ENCODE measurements at places on chromosomes 7 and 10. TPM values are rescaled to one million over a fixed set of nuclear protein-coding genes. Genes with fewer than 3 reads are reported as not detected.
A peak's percentile ranks its signal among the peaks of the same experiment; 100 is the strongest.

- no peak overlapping the region for H3K27ac ChIP-seq
- H3K36me3 ChIP-seq, result no peaks in the 10 kb centered on the region
- peaks cover 4% of the 10 kb centered on the region for H3K4me1 ChIP-seq
- no peak for DNase-seq
- peaks cover 46% of the 10 kb centered on the region for H3K27me3 ChIP-seq
These were observed 2.2 kb downstream of the ADCY1 start for GRCh38 chr7:45576249-45576929.

DNA sequence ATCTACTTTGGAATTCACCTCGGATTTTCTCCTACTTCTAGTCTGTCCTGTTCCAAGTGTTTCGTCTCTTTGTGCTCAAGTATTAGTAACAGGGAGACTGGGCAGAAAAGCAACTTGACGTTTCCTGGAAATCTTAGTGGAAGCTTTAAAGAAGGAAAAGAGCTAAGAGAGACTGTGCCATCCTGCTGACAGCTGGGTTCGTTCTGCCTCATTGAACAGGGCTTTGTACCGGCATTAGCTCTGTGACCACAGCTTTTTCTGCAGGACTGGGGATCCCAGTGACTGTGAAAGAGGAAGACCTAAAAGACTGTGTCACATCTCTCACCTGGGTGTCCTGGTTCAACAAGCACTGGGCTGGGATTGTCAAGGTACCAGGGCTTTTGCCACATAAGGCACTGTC lies 70.8 kb upstream of the CDCA7L start:
- DNase-seq, result no peak
- no peaks in the 10 kb centered on the region for H3K36me3 ChIP-seq
- no peak overlapping the region for H3K27ac ChIP-seq
- no peaks in the 10 kb centered on the region for H3K4me1 ChIP-seq
- H3K4me3 ChIP-seq, result no peak overlapping the region

DNA sequence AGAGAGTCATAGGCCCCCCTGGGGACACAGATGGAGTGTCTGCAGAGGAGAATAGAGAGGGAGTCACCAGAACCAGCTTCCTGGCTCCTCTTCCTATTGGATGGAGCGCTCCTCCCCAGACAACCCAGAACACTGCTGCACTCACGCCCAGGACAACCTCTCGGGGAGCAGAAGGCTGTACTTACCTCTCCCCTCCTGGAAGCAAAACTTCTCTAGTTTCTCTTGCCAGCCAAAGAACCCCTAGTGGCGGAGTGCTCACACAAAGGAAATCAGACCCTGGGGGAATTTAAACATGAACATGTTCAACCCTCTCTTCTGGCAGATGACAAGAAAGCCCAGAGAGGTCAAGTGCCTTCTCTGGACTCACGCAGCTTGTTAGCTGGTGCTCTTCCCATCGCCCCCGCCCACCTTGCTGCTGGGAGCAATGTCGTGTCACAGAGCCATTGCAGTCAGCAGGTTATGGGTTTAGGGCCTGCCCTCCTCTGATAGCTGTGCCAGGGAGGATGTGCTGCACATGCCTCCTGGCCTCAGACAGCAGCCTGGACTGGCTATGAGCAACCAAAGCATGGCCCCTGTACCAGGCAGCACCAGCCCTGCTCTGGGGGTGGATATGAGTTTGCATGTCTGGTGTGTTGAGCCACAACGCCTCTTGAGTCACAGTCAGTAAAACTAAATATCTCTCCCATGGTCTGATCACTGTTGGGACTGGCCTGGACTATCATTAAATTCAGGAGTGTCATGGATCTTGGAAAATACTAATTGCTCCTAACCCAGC lies 84.4 kb downstream of the SLIT1 start:
- no peak overlapping the region for H3K4me3 ChIP-seq
- H3K27ac ChIP-seq, result no peak overlapping the region
- no peak for DNase-seq
- H3K27me3 ChIP-seq, result peaks cover 8% of the 10 kb centered on the region
- H3K36me3 ChIP-seq, result no peaks in the 10 kb centered on the region

DNA sequence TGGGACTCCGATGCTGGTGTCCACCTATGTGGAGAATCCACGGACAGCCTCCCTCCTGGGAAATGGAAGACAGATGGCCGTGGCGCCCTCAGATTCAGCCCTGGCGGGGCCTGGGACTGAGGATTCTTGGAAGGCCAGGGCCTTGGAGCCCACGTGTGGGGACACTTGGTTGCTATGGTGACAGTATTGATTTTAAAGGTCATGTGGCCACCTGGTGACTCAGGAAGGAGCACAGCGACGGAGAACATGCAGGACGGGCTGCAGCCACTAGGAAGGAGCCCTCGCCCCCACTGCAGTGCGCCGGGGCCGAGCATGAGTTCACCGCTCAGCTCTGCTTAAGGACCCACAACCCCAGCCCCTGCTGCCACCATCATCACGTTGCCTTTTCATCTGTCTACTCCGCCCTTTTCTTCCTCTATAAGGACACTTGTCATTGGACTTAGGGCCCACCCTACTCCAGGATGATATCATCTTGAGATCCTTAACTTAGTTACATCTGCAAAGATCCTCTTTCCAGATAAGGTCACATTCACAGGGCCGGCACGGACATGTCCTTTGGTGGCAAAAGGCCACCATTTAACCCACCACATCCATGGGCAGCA lies 3.7 kb upstream of the STK32C start:
- H3K27ac ChIP-seq, result no peak overlapping the region
- H3K36me3 ChIP-seq, result no peaks in the 10 kb centered on the region
- H3K27me3 ChIP-seq, result peaks cover 24% of the 10 kb centered on the region
- H3K4me1 ChIP-seq, result peaks cover 12% of the 10 kb centered on the region

DNA sequence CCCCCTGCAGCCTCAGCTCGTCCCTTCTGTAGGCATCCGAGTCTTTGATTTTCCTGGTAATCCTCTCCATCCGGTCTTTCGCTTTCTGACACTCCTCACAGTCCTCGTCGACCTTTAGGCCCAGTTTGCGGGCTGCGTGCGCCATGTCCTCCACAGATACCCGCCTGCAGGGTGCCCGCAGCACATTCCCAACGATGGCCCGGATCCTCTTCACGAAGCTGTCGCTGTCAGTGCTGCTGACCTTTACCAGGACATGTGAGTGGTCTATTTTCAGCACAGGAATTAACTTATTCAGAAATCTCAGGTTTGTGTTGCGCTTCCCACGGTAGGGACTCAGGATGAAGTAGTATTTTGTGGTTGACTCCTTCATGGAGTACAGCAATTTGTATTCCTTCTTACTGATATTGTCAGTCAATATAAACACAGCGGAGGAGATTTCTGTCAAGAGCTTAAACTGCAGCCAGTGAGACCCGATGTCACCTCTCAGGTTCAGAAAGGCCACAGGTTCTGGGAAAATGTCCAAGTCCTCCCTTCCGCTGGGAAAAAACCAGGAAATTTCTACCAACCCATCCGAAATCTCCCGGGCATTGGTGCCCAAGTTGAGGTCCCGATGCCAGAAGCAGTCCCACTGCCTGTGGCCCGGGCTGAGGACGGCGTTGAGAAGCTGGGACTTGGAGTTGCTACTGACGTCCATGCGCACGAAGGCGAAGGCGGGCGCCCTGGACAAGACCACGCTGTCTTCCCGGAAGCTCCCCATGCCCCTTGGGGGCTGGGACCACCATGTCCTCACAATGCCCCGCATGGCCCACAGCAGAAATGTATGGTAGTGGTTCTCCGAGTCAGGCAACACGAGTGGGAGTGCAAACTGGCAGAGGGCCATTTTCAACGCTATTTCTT lies 8.9 kb upstream of the MRPS24 start:
- no peaks in the 10 kb centered on the region for H3K4me1 ChIP-seq
- H3K36me3 ChIP-seq, result peaks cover 49% of the 10 kb centered on the region
- peak overlapping the region; percentile 31 for H3K27ac ChIP-seq
- H3K4me3 ChIP-seq, result no peak overlapping the region

GRCh38 chr10:96255549-96256333 lies 15.6 kb downstream of the BLNK start:
- no peaks in the 10 kb centered on the region for H3K36me3 ChIP-seq
- DNase-seq, result no peak
- H3K27ac ChIP-seq, result no peak overlapping the region
- H3K27me3 ChIP-seq, result no peaks in the 10 kb centered on the region

DNA sequence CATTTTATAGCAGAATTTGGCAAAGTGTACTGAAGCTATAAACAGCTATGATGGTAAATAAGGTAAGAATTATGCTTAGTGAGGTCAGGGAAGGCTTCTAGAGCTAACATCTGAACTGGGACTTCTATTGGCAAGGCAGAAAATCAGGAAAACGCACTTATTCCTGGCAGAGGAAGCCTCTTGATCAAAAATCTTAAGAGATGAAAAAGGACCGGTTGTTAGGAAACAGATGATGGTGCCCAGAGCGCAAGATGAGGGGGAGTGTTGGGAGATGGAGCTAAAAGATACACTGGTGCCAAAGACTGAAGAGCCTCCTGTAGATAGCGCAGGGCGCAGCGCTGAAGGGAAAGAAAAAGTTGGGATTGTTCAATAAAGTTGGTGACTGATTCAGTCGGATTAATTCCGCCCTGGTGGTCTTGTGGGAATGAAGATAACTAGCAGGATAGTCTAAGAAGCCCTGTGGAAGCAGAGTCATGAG lies 550 bp upstream of the CALU start:
- peaks cover 6% of the 10 kb centered on the region for H3K36me3 ChIP-seq
- H3K4me1 ChIP-seq, result peaks cover 37% of the 10 kb centered on the region
- H3K4me3 ChIP-seq, result peak overlapping the region; percentile 95
- peak overlapping the region; percentile 98 for H3K27ac ChIP-seq
- DNase-seq, result no peak
- no peaks in the 10 kb centered on the region for H3K27me3 ChIP-seq

DNA sequence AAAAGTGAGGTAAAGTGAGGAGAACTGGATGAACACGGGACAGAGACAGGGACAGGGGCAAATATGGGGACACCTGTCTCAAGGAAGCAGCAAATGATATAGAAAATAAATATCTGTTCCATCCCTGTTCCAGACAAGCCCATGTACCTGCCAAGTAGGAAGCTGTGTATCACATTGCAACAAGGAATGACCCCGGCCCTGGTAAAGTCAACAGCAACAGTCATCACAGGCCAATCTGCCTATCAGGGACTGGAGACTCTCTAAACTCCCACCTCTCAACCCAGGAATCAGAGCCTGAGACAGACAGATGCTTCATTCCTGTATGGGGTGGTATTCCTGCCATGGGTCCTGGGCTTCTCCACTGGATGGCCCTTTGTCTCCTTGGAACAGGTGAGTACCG lies 156.6 kb upstream of the PRSS1 start:
- no peaks in the 10 kb centered on the region for H3K4me1 ChIP-seq
- H3K27ac ChIP-seq, result no peak overlapping the region
- H3K27me3 ChIP-seq, result peaks cover 2% of the 10 kb centered on the region

DNA sequence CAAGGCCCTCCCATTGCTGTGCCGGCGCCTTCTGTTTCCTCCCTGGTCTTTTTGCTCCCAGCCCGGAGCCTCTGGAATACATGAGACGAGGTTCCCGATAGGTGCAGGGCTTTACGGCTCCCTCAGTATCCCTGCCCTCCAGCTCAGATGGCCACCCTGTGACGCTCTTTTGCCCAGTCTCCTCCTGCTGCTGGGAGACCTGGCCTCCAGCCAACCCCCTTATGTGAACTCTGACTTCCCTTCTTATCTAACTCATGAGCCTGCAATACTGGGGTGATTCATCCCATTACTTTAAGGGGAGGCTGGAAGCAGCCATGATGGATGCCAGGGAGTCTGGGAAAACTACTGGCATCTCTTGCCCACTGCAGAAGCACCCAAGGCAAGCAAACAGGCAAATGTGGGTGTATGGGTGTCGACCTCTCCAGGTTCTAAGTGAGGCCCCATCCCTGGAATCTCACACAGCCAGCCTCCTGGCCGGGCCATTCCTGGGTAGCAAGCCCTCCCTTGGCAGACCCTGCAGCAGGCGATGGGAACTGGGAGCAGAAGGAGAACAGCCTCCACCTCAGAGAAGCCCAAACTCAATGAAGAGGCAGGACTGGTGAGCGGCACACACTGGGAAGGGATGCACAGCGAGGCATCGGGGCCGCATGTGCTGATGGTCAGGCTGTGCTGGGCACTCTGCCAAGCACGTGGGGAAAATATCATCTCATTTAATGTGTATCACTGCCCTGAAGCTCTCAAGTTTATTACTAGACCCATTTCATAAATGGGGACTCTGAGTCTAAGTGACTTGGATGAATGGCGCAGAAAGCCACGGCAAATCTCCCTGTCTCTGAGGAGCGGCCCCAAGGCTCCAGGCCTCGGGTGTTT lies 97.5 kb downstream of the FAM53B start:
- H3K4me3 ChIP-seq, result peak overlapping the region; percentile 71
- no peak for DNase-seq
- H3K27me3 ChIP-seq, result no peaks in the 10 kb centered on the region
- peak overlapping the region; percentile 98 for H3K27ac ChIP-seq

- no peak for DNase-seq
- H3K4me3 ChIP-seq, result no peak overlapping the region
- H3K4me1 ChIP-seq, result peaks cover 40% of the 10 kb centered on the region
These were observed 3.1 kb upstream of the SMNDC1 start for GRCh38 chr10:110307805-110308204.

GRCh38 chr10:34489973-34490745 lies 324.9 kb downstream of the PARD3 start:
- H3K27me3 ChIP-seq, result peaks cover 2% of the 10 kb centered on the region
- no peak overlapping the region for H3K27ac ChIP-seq
- no peak overlapping the region for H3K4me3 ChIP-seq
- H3K36me3 ChIP-seq, result no peaks in the 10 kb centered on the region

DNA sequence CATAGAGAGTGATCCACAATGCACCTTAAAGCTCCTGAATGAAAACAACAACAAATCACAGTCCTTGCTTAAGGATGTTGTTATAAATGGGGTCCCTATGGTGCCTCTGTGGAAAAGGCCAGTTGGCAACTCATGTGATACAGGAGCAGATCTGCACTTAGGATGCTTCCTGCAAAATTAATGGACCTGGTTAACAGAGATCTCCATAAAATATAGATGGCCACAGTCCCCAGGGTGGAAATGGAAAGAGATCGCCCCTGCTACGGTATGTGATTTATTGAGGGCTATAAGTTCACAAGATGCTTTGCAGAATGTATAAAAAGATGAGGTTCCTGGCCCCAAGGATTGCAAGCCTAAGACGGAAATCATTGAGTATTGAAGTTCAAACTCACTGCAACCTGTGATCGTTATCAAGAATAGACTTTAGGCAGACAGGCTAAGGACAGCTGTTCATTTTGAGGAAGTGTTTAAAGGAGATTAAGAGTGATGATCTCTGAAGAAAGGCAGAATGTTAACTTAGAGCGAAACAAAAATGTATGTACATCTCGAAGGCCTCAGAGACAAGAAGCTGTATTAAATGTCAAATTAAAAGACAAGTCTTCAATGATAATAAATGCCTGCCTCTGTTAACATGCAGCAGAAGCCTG lies 174.1 kb upstream of the PLPP4 start:
- no peaks in the 10 kb centered on the region for H3K27me3 ChIP-seq
- H3K27ac ChIP-seq, result no peak overlapping the region
- no peaks in the 10 kb centered on the region for H3K4me1 ChIP-seq
- no peak for DNase-seq

The EBF3 gene
- not detected for total RNA-seq

The CLRN3 gene
- total RNA-seq, result not detected

The TMEM139 gene
- 0.29 TPM for total RNA-seq

The RNF148 gene
- not detected for total RNA-seq

The TCAF2 gene
- 22.5 TPM for total RNA-seq

The IFIT2 gene
- total RNA-seq, result 9.9 TPM

The FGFR2 gene
- total RNA-seq, result not detected

The NRCAM gene
- 0.12 TPM for total RNA-seq
